Thyroid gland (tissue), 4 donors: ENCODE measurements at places on chromosomes 3 and 15. TPM values are rescaled to one million over a fixed set of nuclear protein-coding genes. Genes with fewer than 3 reads are reported as not detected.

GRCh38 chr3:12423918-12424630 lies 60.2 kb upstream of the TSEN2 start:
- no peak overlapping the region for H3K27ac ChIP-seq
- no peaks in the 10 kb centered on the region for H3K36me3 ChIP-seq
- H3K4me1 ChIP-seq = no peaks in the 10 kb centered on the region
- H3K4me3 ChIP-seq = no peak overlapping the region
- H3K27me3 ChIP-seq = no peaks in the 10 kb centered on the region

EDEM1 gene
- 26.1 TPM for total RNA-seq

GRCh38 chr3:191300422-191300821 lies 28.8 kb upstream of the CCDC50 start:
- H3K36me3 ChIP-seq = no peaks in the 10 kb centered on the region
- H3K4me1 ChIP-seq = no peaks in the 10 kb centered on the region
- DNase-seq = no peak
- no peak overlapping the region for H3K27ac ChIP-seq
- no peak overlapping the region for H3K4me3 ChIP-seq

DNA sequence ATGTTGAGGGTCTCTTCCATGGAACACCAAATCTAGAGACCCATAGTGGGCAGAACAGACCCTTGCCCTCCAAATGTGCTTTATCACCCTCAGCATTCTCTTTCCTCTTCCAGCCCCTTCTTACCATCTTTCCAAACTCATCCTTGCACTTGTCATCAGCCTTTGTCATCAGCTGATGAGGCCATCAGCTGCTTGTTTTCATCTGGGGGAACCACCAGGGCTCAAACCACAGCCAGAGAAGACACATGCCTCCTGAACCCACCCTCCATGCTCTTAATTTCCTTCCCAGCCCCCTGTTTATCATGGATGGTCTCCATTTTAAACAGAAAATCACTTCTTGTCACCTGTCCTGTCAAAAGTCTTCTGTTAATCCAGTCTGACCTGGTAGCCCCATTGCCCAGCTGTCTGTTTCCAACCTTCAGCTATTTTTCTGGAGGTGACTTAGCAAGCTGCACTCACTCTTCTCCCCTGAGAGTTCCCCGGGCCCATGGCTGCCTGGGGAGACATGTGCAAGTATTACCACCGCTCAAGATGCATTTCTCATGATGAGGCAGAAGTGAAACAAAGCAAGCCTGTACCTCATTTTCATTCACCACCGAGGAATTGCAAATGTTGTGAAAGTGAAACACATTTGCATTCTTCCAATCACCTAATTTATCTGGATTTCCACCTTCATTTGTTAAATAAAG lies 14.7 kb upstream of the SYNM start:
- H3K36me3 ChIP-seq = no peaks in the 10 kb centered on the region
- H3K4me3 ChIP-seq = no peak overlapping the region
- H3K27ac ChIP-seq = no peak overlapping the region
- no peaks in the 10 kb centered on the region for H3K27me3 ChIP-seq
- H3K4me1 ChIP-seq = no peaks in the 10 kb centered on the region

GRCh38 chr3:11629716-11630115 lies 14.0 kb downstream of the VGLL4 start:
- H3K27me3 ChIP-seq = no peaks in the 10 kb centered on the region
- H3K4me1 ChIP-seq = peaks cover 70% of the 10 kb centered on the region
- H3K27ac ChIP-seq = peak overlapping the region; percentile 42
- H3K4me3 ChIP-seq = no peak overlapping the region

C3orf49 gene
- not detected for total RNA-seq

ZDHHC3 gene
- total RNA-seq = 46.0 TPM

DNA sequence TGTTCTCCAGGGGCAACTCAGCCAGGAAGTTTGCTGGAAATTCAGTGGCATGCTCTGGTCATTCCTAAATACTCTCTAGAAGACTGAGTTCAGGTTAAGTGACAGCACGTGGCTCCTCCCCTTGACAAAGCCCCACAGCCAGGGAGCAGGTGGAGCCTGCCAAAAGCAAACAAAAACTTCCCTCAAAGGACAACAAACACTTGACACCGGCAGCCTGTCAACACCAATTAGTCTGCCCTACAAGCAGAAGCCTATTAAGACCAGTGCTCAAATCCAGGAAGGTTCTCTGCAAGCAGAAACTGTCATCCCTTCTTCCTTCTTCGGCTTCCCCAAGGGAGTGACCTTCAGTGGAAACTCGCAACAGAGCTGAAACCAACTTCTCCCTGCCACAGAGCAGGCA lies 5.0 kb downstream of the MEX3B start:
- H3K36me3 ChIP-seq = no peaks in the 10 kb centered on the region
- H3K27me3 ChIP-seq = no peaks in the 10 kb centered on the region
- H3K4me1 ChIP-seq = peaks cover 11% of the 10 kb centered on the region
- no peak overlapping the region for H3K4me3 ChIP-seq
- H3K27ac ChIP-seq = no peak overlapping the region
- DNase-seq = no peak

GRCh38 chr3:112010636-112011035 lies 11.9 kb downstream of the TAGLN3 start:
- no peaks in the 10 kb centered on the region for H3K36me3 ChIP-seq
- H3K4me3 ChIP-seq = no peak overlapping the region
- no peaks in the 10 kb centered on the region for H3K27me3 ChIP-seq
- peak overlapping the region; percentile 43 for H3K27ac ChIP-seq
- H3K4me1 ChIP-seq = peaks cover 40% of the 10 kb centered on the region

DNA sequence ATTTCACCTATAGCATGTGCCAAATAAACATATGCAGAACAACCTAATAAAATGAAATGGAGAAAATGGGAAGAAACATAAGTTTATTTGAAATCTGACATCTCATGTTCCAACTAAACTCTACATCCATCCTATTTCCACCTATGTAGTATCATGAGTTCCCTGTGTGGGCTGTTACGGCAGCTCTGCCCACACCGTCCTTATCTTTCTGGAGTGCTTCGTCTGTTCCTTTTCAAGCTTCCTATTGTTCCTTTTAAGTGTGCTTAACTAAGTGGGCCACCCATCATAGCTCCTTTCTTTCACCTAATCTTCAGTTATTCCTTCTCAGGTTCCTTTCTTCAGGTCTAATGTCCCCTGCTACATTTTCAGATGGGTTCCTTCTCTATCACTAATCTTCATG lies 17.3 kb downstream of the RYR3 start:
- H3K27me3 ChIP-seq = no peaks in the 10 kb centered on the region
- H3K4me1 ChIP-seq = no peaks in the 10 kb centered on the region
- DNase-seq = no peak
